Dermis microvascular lymphatic vessel endothelial cell (primary cell): ENCODE measurements at places on chromosomes 2 and 18.

DNA sequence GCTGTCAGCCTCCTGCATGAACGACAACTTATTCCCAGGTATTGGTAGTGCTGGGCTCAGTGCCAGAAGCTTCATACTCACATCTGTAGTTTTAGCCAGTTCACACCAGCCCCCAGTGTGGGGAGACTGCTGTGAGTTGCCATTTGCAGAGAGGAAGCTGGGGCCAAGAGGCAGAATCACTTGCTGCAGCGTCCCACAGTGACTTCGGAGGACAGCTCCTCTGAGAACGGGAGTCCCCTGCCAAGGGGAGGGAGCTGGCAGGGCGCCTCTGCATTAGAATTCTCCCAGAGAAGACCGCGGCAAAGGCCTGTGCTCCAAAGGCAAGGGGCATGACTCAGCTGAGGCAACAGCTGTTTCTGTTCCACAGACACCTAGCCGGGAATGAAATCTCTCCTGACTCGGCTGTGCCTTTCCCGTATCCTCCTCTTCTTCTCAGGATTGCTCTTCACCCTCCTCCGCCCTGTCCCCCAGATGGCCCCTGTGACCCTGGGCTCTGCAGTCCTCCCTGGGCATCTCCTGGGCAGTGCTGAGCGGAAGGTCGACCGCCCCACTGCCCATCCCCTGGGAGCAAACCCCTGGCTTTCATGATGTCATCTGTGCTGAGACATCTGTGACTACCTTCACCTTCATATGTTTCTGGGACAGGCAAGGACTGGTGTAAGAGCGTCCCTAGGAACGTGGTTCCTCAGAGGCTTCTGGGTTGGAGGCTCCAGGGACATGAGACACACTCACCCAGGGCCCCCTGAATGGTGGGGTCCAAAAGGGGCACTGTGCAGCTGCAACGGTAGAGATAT, 18.0 kb downstream of the MAL start:
- DNase-seq, result no peak

GRCh38 chr2:24721470-24721869, 71.7 kb downstream of the PTRHD1 start:
- DNase-seq, result peak; percentile 72

DNA sequence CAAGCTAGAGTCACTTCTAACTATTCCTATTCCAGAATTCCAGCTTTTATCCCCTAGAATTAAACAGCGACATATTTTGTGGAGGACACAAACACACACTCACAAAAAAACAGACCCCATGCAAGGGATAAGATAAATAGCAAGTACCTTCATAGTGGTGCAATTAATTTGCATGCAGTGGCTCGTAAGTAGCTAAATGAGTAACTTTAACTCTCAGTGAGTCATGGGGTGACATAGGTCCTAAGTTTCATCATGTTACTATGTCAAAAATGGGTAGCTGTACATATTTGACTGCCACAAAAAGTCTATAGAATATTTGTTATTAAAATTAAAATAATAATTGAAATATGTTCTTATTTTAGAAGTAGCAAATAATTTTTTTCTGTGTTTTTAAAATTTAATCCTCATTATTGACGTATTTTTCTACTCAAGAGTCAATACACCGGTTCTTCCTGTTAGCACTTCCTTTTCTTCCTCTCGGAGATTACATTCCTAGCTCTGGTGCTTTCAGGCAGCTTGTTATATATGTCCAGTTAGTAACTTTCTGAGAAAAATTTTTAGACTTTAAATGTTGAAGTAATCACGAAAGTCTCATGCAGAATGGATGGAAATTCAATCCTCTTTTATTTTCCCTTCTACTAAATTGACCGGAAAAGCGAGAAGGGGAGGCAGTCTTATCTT, 247.0 kb downstream of the KCNH7 start:
- no peak for DNase-seq

DNA sequence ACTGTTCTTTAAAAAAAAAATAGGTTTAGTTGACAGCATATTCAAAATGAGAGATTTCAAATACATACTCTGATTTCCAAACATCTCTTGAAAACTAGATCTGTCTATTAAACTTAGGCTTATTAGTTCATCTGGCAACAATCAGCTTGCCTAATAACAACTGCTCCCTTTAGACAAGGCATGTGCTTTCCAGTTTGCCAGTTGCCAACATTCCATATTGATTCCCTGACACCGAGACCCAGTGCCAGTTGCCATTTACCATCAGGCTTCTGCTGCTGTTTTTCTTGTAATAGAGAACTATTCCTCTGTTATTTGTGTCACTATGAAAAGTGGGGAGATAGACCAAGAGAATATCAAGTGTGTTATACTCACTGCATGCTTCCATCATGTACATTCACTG, 256.0 kb downstream of the C1D start:
- DNase-seq, result no peak

DNA sequence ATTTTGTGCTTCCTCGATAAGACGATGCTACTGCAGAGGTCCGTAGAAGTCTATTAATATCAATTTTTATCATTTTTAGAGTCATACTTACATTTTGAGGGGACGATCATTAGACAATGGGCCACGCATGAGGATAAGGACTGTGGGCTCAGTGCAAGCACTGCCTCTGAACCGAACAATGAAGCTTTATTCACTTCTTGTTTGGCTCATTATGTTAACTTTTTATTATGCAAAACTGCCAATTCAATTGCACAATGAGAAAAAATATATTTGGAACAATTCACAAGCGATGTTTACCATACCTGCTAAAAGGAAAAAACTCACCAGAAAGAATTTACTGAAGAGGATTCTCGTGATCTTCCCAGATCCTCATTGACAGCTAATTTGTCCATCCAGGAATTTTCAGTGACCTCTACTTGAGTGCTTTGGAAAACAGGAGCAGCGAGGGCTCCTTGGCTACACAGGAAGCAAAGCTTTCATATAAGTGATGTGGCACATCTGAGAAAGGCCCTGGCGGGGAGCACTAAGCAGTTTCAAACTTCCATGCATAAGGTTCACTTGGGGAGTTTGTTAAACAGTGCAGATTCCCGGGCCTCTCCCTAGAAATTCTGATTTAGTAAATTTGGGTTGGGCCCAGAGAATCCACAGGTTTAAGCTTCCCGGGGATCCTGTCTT, 13.3 kb upstream of the CAPN13 start:
- no peak for DNase-seq

DNA sequence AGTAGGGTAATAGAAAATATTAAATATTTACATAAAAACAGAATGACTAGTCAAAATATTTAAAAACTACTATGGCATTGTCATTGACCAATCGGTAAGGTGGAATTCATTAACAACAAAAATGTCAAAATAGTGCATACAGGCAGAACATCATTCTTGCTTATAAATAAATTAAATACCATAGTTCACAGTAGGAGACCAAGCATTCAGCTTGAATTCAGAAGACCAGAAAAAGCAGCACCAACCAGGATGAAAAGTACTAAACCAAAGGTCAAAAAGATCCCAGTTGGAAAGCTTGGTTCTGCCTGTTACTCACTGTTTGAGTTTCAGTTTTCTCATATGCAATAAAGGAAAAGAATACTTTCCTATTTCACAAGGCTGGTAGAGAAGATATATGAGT, 244.3 kb downstream of the OSR1 start:
- no peak for DNase-seq

GRCh38 chr2:44163777-44164176, 4.9 kb upstream of the PPM1B start:
- DNase-seq, result no peak

GRCh38 chr2:28470759-28471158, 25.1 kb upstream of the PLB1 start:
- no peak for DNase-seq

DNA sequence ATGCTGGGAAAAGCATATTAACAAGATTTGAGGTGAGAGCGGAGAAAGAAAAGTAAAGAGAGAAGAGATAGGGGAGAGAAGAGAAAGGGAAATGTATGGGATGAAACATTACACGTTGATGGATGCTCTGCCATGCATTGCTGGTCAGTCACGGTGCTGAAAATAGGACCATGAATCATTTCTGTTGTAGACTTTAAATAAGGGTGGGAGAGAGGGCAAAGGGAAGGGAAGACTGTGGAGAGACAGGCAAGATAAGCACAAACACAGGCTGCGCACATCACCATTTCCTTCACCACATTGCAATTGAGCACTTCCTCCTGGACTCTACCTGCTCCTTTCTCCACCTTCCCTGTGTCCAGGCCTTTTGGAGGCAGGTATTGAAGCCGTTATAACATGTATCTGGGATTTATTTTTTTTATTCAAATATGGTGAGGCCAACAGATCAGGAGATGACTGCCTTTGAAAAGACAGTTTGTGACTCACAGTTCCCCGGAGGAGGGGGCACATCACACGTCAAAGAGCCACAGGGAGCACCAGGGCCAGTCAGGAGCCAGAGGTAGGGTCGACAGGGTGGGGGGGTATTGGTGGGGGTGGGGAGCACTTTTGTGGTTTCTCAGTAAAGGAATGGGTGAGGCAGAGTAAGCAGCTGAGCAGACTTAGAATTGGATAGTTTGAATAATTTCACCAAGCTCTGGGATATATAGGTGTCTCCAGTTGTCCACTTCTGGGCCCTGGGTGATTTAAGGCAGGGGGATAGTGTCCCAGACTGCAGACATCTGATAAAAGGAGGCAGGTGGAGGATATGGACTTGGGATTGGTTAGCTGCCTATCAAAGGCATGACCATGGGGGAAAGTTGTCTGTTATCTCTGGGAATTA, 372.8 kb upstream of the ST6GAL2 start:
- DNase-seq, result no peak

DNA sequence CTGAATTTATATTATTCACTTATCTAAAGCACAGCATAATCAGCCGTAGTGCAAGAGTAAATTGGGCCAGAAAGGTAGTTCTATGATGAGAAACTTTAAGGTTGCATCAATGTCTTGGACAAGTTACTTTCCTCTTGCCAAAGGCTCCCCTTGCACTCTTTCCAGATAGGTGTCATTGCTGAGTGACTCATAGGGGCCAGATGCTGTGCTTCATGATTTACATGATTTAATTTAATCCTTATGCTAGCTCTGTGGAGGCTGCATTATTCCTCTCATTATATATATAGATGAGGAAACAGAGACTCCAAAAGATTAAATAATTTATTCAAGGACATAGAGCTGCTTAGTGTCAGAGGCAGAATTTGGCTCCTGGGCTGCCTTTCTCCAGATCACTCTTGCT, 5.0 kb downstream of the CFAP221 start:
- DNase-seq, result no peak

GRCh38 chr2:133266926-133267590, 301.2 kb downstream of the NCKAP5 start:
- DNase-seq, result no peak

GRCh38 chr2:152171718-152172117, 3.8 kb downstream of the STAM2 start:
- no peak for DNase-seq

GRCh38 chr2:225192869-225193268, 150.6 kb upstream of the DOCK10 start:
- DNase-seq, result no peak

DNA sequence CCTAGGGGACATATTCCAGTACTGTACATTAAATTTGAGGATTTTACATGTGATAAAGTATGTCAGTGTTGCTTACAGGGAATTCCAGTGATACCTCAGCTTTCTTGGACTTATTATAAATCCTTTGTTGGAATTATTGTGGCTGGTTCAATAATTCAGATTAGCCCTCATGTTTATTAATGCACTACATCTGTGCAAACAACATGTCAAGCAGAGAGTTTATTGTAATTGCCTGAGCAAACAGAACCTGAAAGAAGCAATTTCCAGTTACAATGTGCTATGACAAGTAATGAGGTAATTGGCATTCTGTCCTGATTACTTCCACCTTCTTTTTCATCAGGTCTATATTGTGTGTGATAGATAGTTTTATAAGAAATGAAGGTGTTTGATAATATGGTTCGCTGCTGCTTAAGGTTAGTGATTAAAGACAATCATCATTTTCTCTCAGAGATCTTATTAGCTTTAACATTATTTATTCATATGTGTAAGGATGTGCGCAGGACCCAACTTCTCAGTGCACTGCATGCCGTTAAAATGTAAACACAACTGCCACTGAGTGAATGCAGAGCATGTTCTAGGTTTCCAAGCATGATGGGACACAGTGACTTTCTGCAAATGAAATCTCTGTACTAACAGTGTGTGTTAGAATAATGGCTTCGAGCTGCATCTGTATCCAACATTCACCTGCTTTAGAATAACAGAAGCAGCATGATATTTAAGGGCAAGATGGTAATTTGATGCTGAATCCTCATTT, 973.7 kb upstream of the POU3F3 start:
- no peak for DNase-seq

DNA sequence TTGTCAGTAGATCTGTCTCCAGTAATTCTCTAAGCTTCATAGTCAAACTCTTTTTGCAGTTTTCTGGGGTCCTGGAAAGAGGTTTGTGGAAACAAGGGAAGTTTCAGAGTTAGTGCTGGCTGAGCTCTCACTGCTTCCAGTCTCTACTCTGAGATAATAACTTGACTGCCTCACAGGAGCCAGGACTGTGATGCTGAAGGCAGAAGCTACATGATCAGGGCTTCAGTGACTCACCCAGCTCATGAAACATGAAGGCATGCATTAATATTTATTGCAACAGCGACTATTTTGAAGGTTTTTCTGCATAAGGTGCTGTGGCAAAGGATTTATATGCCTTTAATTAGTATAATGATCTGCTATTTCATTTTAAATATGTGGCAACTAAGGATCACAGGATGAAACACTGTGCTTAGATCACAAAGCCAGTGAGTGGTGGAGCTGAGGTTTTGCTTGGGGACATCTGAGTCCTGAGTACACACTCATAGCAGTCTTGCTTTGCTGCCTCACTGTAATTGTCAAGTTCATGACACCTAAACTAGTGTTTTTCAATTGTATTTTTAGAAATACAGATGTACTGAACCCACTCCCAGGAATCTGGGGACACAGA, 448.4 kb upstream of the GCFC2 start:
- no peak for DNase-seq
